Osteoblast (primary cell): ENCODE measurements at places on chromosomes 3 and 15. TPM values are rescaled to one million over a fixed set of nuclear protein-coding genes. Genes with fewer than 3 reads are reported as not detected.
A peak's percentile ranks its signal among the peaks of the same experiment; 100 is the strongest.

SERPINI2 gene
- total RNA-seq, result not detected in 2 replicates

SEC22C gene
- 60.1 and 62.2 TPM in 2 replicates for total RNA-seq

CLDN1 gene
- 0.29 and 1.1 TPM in 2 replicates for total RNA-seq

ACKR2 gene
- total RNA-seq, result under 0.01 TPM in 1 of 2 replicates, not detected in the other

- DNase-seq, result no peak
Observed at GRCh38 chr3:1830851-1831250, 267.8 kb upstream of the CNTN4 start.

DNA sequence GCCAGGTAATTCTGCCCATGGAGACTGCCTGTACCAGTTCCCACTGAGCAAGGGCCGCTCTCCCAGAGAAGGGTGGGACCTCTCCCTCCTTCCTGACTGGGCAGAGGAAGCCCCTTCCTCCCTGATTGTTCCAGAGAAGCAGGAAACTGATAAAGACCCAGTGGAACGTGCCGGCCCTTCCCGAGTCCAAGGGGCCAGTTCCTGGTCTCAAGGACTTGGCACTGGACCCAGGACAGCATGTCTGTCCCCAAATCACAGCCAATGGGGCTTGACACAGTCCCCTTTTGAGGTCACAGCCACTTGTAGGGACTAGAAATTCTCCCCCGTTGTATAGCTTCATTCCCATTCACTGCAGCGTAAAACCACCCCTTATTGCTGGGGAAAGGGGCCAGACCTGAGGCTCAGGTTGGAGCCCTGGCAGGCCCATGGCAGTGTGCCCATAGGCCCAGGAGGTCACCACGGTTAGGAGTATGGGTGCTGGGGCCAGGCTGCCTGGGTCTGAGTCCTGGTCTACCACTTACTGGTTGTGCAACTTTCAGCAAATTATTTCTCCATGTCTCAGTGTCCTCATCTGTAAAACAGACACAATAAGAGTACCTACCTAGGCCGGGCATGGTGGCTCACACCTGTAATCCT is 18.1 kb downstream of the CSRNP1 start:
- DNase-seq, result no peak

DNA sequence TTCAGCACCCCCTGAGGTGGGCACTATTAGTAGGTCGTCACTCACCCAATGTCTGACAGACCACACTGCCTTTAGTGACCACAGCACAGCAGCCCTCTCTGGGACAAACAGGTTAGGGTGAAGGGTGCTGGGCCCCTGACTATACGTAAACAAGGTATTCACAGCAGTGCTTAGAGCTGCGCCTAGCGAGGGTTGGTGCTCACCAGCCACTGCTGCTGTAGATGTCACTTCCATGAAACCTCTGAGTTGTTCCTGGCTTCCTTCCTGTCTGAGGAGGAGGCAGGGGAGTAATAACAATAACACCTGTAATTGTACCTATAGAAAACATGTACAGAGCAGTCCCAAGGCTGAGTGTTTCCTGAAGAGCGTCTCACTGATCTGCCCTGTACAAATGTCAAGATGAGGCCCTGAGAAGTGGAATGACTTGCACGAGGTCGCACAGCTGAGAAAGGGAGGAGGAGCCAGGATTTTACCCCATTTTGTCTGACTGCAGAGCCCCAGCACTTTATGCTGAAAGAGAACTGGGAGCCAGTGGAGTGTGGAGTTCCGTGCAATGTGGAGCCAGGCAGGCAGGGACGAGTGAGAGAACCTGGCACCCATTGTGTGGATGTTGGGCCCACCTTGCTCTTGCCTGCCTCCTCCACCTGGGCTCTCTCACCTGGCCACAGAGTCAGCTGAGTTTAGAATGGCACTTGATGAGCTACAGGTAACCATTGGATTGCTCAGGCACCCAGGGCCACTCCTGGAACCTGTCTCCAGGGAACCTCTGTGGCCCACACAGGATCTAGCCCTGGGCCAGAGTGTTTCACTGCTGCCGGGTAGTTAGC is 93.8 kb downstream of the DNAJB8 start:
- peak; percentile 35 for DNase-seq

DNA sequence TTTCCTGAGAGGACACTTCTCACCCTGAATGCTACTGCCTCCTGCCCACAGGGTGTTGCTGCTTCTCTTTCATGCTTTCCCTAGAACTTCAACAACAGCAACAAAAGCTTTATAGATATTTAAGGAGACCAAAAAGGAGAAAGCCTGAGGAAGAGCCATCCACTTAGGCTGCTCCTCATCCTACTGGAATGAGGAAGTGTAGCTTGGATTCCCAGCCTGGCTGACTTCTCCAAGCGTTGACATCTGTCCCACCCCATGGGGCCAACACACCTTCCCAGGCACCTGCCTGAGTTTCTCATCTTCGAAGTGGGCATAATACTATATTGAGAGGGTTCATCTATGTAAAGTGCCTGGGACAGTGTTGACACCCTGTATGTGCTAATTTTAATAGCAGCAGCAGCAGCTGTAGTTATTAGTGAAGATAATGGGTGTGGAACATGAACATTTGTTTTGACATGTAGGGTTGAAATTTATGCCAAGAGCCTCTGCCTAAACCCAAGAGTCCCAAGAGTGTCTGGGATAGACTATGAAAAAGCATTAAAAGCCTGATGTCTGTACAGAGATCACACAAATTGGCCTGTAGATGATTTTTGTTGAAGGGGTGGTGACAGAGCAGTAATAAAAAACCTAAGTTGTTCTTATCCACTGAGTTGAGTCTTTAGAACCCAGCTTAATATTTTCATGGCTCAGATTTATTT is 96.5 kb upstream of the PIAS1 start:
- DNase-seq, result no peak

DNA sequence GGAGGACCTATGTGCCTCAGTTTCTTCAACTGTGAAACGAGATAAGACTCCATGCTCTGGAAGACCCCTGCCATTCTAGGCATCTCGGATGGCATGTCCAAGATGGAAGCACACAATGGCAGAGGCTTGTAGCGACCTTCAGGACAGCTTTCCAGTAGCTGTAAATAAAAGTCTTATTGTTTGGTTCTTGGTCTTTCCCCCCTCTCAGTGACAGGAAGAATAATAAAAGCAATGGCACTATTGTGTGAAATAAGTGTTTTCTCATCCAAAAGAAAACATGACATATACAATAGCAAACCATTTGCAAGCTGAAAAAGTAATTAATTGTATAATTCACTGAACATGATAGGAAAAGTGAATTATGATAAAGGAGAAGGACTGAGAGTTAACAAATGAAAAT is 32.5 kb upstream of the CD47 start:
- DNase-seq, result no peak

DNA sequence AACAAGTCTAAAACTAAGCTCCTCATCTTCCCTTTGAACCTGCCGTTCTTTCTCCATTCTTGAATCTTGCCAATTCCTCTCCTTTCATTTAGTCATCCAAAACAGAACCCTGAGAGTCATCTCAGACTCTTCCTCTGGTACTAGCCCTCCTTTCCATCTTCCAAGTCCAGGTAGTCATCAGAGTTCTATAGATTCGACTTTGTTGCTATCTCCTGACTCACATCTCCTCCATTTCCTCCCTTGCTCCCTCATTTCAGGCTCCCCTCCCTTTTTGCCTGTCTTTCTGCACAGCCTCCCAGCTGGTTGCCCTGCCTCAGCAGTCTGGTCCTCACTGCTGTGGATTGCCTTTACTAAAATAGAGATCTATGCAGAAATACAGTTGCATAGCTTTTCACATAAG is 4.7 kb downstream of the ATG7 start:
- DNase-seq, result no peak

- DNase-seq, result no peak
Observed at GRCh38 chr15:87619161-87619960, 637.2 kb downstream of the NTRK3 start.
